Sigmoid colon (tissue), 7 donors: ENCODE measurements at places on chromosomes 2 and 18. TPM values are rescaled to one million over a fixed set of nuclear protein-coding genes. Genes with fewer than 3 reads are reported as not detected.

SLC5A7 gene
- total RNA-seq, result 1.8 TPM

LRP2 gene
- total RNA-seq, result not detected

GAREM1 gene
- total RNA-seq, result 9.7 TPM

PSMA8 gene
- not detected for total RNA-seq

DNA sequence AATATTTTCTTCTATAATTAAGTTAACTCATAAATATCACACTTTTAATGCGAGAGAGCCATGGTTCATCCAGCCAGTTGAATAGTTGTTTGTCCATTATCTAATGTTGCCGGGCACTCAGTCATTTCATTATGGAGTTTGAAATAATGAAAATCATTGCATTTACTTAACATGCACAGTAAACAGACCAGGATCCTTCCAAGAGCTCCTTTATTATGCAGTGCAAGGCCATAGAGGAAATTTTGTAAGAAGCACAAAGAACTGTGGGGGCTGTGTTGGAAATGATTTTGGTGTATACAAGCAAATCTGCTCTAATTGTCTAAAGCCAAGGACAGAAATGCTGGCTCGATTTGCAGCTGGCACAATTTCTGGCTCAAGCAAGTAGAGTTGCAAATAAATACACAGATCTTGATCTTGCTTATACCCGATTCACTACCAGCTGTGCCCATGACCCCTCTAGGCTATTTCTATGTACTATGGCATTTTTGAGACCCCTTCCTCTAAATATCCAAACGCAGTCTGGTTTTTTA, 400.3 kb upstream of the HNRNPA3 start:
- no peak for DNase-seq

DNA sequence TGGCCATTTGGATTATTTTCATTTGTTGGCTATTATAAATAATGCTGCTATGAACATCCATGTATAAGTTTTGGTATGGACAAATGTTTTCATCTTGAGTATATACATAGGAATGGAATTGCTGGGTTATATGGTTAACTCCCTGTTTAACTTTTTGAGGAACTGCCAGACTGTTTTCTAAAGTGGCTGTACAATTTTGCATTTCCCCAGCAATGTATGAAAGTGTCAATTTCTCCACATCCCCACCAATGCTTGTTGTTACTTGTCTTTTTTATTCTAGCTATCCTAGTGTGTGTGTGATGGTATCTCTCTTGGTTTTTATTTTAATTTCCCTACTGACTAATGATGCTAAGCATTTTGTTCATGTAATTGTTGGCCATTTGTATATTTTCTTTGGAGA, 90.6 kb upstream of the CYP26B1 start:
- no peak for DNase-seq

GRCh38 chr2:139872032-139872431, 1091.8 kb upstream of the NXPH2 start:
- no peak for DNase-seq

- no peak for DNase-seq
Measured at GRCh38 chr2:85853499-85854165, 35.2 kb downstream of the ST3GAL5 start.

GRCh38 chr2:119062179-119062578, 96.4 kb downstream of the C1QL2 start:
- DNase-seq, result no peak

DNA sequence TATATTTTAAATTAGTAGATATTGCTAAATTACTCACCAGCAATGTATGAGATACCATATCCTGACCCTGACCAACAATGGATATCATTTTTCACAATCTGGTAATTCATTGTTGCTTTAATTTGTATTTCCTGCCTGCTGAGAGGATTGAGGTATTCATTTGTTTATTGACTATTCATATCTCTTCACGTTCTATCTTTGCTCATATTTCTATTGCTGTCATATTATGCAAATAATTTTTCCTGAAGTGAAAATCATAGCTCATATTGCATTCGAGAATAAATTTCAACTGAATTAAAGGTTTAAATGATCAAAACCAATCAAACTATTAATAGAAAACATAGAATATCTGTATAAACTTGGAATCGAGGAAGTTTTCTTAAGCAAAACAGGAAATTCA, 31.0 kb downstream of the INO80D start:
- no peak for DNase-seq

- DNase-seq, result no peak
Measured at GRCh38 chr18:44626807-44627206, 53.9 kb upstream of the SETBP1 start.

GRCh38 chr2:135093670-135094330, 41.7 kb downstream of the RAB3GAP1 start:
- DNase-seq, result no peak

DNA sequence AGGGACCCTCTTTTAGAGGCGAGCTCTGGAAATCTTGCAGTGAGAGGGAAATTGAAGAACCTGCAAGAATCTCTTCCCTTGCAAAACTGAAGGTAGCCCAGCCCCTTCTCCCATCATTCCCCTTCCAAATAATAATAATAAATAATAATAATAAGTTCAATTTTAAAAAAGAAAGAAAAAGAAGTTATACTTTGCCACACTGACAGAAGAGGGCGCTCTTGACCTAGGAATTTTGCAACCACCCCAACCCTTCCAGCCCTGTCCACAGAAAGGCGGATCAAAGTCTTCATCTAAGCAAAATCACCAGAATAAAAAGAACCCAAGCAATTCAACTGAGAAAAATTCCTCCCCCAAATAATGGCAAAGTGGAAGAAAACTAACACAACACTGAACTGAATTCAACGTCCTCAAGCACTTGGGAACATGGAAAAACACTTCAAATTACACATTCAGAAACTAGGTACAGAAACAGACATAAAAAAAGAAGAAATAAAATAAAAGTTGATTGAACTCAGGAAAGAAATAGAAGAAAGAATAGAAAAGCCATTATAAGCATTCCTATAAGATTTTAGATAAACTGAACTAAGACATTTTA, 98.9 kb upstream of the GLS start:
- peak; percentile 71 for DNase-seq

GRCh38 chr2:107530046-107530445, 296.6 kb upstream of the RGPD4 start:
- DNase-seq, result no peak

DNA sequence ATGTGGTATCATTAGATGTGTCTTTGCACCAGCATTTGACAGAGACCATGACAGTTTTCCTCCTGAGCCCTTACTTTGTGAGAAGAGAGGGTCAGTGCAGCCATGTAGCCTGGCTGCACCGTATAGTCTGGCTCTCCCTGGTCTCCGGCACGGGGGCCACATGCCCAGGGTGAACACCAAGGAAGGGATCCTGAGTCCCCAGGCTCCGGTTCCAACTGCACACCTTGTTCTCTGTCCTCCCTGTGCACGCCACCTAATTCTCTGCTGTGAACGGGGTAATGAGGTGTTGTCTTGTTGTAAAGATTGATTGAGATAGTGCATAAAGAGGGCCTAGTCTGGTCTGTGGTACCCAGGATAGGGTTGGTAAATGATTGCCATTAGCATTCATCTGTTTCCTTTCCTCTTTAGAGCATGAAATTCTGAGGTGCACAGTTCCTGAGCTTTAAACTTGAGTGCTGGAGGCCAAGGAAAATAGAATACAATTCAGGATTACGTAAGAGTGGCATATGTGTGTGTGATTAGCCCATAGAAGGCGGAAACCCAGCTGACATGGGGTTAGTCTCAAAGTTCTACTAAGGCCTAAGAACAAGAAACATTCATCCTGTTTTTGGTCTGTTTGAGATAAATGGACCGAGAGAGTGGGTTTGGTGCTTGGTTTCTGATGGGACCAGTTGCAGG, 55.5 kb downstream of the NCK2 start:
- no peak for DNase-seq

DNA sequence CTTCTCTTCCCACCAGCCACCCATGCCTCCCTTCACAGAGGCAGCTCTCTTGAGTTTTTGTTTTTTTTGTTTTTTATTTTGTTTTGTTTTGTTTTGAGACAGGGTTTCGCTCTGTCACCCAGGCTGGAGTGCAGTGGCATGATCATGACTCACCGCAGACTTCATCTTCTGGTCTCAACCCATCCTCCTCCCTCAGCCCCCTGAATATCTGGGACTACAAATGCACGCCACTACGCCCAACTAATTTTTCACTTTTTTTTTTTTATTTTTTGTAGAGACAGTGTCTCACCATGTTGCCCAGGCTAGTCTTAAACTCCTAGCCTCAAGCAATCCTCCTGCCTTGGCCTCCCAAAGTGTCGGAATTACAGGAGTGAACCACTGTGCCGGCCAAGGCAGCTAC, 161.4 kb downstream of the TRABD2A start:
- DNase-seq, result no peak
